ENCODE measurements at places on chromosomes 1 and 21.

DNA sequence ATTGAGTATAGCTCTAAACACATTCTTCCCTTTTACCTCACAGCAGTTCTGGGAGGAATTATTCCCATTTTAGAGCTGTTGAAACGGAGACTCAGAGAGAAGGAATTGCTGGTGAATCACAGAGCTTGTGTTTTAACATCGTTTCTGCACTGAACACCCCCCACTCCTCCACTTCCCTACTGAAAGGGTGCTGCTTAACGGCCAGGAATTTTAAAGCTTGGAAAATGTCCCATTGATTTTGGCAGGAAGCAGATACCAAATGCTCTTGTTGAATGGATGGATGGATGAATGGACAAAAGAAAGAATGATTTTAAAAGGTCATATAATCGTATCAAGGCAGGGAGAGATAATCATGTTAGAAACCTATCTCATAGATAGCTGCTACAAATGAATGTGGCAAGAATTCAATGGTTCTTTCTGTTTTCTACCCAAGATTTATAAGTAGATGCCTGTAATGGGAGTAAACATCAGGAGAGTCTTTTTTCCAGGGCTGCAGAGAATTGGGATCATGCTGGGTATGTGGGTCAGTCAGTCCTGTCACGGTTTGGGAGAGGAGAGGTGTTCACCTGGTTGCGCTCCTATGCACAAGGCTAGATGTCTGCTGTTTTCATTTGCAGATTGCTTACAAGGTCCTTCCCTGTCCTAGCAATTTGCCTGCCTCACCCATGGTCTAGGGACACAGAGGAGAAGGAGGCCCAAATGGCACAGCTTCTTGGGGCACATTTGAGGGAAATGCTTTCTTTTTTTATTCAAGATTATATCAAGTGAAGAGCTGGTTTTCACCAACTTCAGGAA, 19.0 kb downstream of the FAM163A start:
- no peak for DNase-seq

GRCh38 chr1:212433577-212434462, 1.1 kb downstream of the NENF start:
- DNase-seq, result no peak

DNA sequence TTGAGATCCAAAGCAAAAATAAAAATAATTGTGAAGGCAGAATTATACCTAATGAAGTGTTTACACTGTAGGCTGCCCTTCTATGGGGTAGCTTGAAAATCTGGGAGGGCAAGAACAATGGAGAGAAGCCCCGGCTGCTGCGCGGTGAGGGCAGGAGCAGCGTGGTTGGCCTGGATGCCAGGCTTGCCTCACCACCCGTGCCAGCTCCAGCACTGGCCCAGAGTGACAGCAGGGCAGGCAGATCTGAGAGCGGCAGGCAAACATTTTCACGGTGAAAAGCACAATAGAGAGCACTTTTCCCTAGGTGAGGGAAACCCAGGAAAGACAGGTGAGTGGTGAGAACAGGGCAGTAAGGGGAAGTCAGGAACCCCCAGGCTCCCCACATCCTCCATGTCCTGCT, 1.4 kb downstream of the PROK1 start:
- DNase-seq, result no peak

DNA sequence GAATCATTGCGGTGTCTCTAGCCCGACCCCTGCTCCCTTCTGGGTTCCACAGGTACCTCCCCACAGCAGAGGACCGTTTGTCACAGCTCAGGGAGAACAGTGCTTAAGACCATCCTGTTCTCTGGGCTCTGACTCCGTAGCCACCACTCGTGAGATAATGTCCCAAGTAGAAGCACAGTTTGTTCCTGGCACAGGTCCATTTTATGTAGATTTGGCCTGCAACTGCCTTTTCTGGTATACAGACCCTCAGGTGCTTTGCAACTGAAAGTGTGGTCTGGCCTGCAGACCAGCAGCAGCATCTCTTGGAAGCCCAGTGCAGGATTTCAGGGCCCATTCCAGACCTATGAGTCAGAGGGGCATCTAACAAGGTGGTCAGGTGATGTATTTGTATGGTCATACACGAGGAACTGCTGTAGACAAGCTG, 28.4 kb upstream of the TMEM125 start:
- no peak for DNase-seq

All from coronary artery (tissue), 2 donors.